Stromal cell of bone marrow (primary cell): ENCODE measurements at places on chromosomes 2 and 18.

DNA sequence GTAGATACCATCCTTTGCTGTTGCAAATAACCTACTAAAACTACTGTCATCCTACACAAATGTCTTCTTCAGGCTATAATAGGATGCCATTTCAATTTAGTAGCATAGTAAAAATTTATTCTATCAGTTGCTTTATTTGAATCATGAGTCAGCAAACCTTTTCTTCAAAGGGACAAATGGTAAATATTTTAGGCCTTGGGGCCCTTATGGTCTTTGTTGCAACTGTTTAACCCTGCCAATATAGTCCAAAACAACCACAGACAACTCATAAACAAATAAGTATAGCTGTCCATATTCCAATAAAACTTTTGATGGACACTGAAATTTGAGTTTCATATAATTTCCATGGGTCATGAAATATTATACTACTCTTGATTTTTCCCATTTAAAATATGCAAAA, 54.0 kb upstream of the CCBE1 start:
- DNase-seq, result no peak

- DNase-seq, result no peak
Observed at GRCh38 chr18:57062178-57062577, 84.7 kb upstream of the BOD1L2 start.

GRCh38 chr2:38982498-38982897, 92.8 kb downstream of the ARHGEF33 start:
- DNase-seq, result no peak

DNA sequence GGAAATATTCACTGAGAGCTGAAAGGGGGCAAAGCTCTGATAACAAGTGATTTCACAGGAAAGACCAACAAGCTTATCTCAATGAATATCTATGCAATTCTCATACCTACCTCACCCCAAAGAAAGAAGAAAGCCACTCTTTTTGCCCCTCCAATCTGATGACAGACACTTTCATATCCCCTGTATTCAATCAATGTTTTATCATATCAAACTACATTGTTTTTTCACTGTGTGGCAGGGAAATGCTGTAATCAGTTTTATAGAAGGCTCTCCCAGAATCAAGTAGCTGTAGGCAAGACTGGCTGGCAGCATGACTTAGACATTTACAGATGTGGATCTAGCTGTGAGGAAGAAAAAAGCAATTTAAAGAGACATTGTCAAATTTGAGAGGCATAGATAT, 81.3 kb upstream of the PIK3C3 start:
- DNase-seq, result no peak

DNA sequence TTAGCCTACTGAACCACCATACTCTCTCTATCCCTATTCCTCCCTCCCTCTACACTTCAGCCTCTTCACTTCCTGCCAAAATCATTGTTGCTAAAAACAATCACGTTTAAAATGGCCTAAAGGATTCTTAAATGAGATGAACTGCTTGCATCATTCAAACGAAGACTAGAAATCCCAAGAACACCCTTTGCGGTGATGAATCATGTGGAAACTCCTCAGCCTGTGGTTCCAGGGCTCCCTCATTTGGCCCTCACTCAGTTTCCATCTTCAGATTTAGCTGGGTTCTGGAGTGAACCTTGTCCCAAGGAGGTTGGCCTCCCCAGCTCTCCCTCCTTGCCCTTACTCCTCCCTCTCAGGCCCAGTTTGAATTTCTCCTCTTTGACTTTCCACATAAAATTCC, 125.6 kb upstream of the CDC42EP3 start:
- DNase-seq, result peak; percentile 82

DNA sequence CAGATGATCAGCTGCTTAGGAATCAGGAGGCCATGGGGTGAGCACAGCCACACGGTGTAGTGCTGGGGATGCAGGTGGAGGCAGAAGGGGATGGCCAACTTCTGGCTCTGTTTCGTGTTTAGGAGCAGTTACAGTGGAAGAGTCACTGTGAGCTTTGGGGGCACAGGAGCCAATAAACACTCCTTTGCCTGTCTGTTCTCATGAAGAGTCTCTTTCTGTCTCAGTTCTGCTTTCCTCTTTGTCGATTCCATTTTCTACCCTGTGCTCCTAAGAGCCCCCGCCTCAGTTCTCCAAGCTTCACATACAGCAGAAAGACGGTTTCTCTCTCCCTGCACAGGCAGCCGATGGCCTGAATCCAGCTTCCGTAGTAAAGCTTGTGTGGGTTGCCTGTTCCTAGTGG, 21.0 kb upstream of the RRM2 start:
- no peak for DNase-seq

DNA sequence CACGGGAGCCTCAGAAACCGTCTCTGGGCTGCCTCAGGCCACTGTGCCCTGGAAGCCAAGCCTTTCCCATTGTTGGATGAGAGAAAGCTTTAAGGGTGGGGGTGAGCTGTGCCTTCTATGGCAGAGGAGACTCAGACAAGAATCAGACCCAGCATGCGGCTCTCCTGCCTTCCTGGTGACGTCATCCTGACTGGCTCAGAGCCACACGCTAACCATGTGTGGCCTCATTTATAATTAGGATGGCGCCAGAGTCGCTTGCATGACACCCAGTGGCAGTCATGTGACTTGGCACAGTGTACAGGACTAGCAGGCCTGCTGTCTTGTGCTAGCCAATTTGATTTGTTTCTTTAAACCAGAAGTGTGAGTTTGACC, 99.1 kb downstream of the SH3BP4 start:
- DNase-seq, result peak; percentile 73

DNA sequence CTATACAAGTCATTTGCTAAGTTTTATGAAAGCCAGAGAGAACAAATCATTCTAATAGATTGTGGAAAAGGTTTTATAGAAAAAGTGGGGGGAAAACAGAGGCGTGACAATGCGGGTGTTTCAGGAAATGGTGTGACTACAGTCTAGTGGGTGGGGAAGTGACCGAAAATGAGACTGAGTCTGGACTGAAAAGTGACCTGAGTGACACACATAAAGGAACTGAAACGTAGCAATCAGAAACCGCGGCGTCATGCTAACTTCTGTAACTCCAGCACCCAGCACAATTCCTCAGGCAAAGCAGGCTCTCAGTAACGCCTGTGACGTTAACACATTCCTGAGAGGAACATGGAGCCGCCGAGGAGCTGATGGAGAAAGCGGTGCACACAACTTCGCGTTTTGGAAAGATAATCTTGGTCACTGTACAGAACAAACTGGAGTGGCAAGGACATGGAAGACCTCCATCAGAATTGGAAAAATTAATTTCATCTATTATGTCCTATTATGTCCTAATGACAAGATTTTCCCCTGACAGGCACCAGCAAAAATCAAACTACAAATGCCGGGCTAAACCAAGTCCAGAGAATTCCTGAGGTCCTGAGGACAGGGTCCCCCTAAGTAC, 1.4 kb upstream of the CD226 start:
- no peak for DNase-seq

GRCh38 chr2:159653962-159654361, 37.6 kb upstream of the BAZ2B start:
- DNase-seq, result no peak
